ENCODE measurements at places on chromosomes 11 and 22.

- no peak for DNase-seq
These were observed 352.9 kb upstream of the B3GAT1 start for GRCh38 chr11:134764966-134765365.

- no peak for DNase-seq
These were observed 31.2 kb upstream of the MUC5AC start for GRCh38 chr11:1126491-1126926.

DNA sequence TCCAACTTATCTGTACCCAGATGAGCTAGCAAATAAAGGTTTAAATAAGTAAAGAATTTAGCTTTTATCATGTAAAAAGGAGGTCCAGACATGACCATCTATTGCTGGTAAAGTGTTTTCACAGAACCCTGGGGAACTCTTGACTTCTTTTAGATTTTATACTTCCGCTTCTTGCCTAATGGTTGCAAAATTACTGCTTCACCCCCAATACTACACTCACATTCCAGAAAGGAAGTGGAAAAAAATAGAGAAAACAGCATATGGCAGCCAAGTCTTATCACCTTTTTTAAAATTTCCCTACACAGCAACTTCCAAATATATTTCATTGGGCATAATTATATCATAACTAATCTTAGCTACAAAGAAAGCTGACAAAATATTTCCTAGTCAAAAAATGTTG, 12.1 kb downstream of the BBOX1 start:
- DNase-seq = no peak

DNA sequence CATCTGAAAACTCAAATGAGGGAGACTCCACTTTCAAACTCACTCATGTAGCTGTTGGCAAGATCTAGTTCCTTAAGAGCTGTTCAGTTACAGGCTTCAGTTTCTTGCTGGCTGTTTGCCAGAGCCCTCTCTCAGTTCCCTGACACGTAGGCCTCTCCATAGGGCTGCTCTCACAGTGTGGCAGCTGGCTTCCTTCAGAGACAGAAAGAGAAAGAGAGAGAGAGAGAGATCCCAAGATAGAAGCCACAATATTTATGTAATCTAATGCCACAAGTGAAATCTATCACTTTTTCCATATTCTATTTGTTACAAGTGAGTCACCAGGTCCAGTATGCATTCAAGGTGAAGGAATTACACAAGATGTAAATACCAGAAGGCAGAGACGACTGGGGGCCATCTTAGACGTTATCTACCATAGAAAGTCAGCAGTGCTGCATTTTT, 168.8 kb downstream of the RCN1 start:
- DNase-seq = peak; percentile 54

DNA sequence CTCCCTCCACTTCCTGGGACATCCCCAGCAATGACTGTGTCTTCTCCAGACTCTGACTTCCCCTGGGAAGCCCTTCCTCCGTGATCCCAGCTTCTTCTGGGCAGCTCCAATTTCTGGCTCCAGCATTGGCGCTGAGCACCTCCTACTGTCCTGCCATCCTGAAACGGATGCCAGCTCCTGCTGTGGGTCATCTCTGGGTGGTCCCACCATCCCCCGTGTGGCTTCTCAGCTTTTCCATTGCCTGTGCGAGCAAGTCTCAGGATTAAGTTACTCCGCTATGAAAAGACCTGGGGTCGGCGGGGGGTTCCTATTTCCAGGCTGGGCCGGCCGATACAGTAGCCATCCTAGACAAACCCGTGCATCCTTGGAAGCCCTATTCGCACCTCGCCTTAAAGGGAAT, 55.4 kb upstream of the FADD start:
- no peak for DNase-seq

DNA sequence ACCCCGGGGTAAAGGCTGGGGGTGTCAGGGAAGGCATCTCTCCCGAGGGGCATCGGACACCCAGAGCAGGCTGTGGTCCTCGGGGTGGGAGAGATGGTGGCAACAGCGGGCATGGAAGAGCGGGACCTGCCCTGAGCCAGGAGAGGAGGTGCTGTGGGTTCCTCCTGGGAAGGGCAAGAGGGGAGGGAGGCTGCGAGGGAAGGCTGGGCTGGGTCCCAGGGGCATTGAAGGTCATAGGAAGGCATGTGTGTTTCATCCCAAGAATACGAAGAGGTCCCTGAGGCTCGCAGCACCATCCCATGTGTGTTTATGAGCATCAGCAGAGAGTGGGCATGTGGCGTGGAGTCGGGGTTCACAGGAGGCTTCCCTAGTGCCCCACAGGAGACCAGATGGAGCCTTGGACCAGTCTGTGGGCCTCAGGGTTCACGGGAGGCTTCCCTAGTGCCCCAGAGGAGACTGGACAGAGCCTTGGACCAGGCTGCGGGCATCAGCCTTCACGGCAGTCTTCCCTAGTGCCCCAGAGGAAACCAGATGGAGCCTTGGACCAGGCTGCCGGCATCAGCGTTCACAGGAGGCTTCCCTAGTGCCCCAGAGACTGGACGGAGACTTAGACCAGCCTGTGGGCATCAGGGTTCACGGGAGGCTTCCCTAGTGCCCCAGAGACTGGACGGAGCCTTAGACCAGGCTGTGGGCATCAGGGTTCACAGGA, 420.6 kb downstream of the BRD1 start:
- no peak for DNase-seq

- no peak for DNase-seq
These were observed 6.7 kb downstream of the MUC5B start for GRCh38 chr11:1229471-1230120.

DNA sequence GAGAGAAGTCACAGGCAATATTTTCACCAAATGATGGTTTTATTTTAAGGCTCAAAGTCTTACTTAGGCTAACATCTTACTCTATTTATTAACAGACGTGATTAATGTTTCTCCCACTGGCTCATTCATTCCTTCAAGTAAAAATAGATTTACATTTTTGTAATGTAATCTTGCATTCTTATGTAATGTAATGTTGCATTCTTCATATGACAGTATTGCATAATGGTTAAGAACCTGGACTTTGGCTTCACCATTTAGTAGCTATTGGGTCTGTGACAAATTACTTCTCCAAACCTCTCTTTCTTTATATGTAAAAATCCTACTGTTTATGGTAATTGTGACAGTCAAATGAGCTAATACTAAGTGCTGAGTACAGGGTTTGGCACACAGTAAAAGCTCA, 3.3 kb upstream of the DIXDC1 start:
- no peak for DNase-seq

DNA sequence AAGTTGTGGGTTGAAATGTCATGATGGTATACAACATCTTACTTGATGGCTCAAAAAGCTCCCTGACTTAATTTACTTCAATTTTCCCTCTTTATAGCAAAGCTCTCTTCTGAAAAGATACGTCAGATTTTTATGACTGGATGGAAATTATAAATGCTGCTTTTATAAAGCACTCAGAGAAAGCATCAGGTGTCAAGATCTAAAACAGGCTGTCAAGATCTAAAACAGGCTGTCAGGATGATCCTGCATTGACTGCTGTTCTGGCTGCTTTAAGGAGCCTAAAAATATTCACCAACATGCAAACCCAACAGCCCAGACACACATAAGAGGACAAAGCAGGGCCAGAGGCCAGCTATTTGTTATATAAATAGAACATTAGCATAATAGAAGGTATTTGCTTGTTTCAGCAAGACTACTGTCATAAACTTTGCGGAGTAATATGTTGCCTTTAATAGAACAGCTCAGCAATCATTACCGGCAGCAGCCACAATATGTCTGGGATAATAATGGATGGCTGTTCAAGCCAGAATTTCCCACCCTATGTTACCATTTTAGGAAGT, 77.3 kb upstream of the ANO5 start:
- no peak for DNase-seq

DNA sequence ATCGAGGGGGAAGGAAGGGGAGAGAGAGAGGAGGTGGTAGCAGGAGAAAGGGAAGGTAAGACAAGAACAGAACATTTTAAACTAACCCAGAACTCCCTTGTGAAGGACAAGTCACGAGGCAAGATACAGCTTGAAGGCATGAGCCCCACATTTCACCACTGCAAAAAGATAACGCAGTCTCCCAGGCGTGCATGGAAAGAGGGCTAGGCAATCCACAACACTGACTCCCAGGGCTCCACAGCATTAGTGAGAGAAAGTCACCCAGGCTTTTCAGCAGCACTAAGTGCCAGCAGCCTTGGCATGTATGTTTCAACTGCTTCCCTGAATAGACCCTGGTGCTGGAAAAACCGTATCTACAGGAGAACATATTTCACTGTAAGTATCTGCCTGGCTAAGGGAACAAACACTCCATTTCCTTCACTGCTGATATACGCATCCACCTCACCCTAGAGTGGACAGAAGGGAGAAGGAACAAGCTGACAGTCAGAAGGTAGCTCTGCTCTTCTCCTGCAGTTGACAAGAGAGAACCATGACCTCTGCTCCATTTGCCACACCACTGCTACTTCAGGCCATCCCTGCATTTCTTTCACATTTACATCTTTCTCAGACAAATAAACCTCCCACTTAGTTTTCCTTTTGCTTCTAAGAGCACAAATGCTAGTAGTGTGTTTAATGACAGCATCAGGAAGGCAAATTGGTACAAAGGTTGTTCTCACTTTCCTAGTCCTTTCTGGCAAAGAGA, 87.9 kb downstream of the AMBRA1 start:
- DNase-seq = no peak

GRCh38 chr11:130550150-130550549, 101.7 kb downstream of the ADAMTS15 start:
- no peak for DNase-seq

DNA sequence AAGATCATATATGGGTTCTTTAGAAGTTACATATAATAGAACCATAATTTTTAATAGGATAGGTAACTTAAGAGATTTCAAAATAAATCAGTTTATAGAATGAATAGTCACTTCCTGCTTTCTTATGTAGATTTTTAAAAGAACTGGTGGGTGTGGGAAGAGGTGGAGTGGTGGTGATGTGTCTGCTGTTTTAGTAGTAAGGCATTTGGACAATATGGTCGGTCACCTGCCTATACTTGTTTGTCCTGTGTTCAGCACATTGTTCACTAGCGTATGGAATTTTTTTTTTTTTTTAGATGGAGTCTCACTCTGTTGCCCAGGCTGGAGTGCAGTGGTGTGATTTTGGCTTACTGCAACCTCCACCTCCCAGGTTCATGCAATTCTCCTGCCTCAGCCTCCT, 39.3 kb downstream of the CCDC81 start:
- DNase-seq = no peak

GRCh38 chr22:50710886-50711285, 27.1 kb upstream of the ACR start:
- no peak for DNase-seq

DNA sequence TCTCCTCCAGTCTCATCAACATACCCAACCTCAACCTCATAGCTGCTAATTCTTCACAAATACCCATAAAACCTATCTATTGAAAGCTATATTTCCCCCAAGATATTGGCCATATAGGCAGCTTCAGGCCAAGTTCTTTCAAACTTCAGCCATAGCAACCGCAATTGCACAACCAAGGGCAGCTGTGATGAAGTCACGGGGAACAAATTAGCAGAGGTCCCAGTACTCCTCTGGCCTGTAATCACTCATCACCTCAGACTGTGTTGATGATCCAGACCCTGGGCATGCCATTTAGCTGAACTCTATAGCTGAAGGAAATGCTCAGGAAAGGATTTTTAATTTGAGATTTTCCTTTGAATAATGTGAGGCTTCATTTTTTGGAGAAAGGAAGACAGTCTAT, 84.1 kb downstream of the SLC1A2 start:
- DNase-seq = no peak

DNA sequence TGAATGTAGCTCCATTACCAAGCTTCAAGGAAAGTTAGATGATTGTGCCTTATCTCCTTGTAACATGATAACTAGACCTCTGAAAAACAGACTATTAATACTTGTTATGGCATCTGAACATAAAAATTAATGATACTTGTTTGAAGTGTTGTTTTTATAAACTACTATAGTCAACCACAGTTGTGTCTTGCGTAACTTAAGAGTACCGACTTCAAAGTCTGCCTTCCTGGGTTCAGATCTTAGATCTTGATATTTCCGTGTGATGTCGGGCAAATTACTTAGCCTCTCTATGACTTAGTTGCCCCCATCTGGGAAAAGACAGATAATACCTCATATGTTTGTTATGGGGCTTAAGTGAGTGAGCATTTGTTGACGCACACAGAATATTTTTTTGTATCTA, 906.5 kb downstream of the JRKL start:
- no peak for DNase-seq

GRCh38 chr11:65648997-65649493, 11.1 kb downstream of the SIPA1 start:
- no peak for DNase-seq

DNA sequence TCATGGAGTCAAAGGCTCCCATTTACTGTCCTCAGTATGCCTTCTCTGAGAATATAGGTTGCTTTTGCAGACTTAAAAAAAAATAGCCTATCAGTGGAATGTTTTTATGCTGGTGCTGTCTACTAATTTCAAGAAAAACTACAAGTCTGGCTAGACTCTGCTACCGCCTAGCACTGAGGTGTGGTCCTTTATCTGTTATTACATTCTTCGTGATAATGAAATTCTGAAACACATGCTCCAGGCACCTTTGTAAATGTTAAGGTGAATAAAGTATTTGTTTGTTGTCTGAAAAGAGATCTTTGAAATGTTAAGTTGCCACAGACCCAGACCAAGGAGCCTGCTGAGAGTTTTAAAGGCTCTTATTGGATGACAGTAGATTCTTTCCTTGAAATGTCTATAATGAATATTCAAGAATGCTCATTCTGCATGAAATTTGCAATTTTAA, 95.3 kb downstream of the DBX1 start:
- DNase-seq = no peak

GRCh38 chr11:95024958-95025357, at the start of gene KDM4E:
TSS of gene KDM4E (plus strand) at chr11:95025258. CDS start at chr11:95025558, 300 bp downstream.
- DNase-seq = no peak

DNA sequence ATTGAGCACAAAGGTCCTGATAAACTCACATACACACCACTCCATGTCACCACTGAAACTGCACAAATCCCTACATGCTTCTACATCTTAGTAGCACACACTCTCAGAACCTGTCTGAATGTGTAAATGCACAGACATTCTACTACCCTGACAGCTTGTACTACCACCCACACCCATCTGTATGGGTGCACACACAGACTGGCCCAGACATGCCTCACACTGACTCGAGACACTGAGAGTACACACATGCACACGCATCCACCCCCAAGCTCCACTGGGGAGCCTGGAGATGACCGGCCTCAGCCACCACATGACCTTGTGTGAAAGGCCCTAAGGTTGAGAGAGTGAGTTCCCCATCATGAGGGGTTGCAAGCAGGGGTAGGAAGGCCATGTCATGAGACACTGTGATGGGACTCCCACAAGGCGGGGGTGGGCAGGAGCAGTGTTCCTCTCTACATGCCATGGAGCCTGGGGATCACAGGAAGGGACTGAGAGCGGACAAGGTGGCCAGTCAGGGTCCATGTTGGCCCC, 28.1 kb downstream of the ARAP1 start:
- no peak for DNase-seq

GRCh38 chr11:28835790-28836189, 727.6 kb downstream of the METTL15 start:
- DNase-seq = no peak

Data from right renal cortex interstitium (tissue), 3 donors.